ENCODE measurements at places on chromosomes 4 and X.

DNA sequence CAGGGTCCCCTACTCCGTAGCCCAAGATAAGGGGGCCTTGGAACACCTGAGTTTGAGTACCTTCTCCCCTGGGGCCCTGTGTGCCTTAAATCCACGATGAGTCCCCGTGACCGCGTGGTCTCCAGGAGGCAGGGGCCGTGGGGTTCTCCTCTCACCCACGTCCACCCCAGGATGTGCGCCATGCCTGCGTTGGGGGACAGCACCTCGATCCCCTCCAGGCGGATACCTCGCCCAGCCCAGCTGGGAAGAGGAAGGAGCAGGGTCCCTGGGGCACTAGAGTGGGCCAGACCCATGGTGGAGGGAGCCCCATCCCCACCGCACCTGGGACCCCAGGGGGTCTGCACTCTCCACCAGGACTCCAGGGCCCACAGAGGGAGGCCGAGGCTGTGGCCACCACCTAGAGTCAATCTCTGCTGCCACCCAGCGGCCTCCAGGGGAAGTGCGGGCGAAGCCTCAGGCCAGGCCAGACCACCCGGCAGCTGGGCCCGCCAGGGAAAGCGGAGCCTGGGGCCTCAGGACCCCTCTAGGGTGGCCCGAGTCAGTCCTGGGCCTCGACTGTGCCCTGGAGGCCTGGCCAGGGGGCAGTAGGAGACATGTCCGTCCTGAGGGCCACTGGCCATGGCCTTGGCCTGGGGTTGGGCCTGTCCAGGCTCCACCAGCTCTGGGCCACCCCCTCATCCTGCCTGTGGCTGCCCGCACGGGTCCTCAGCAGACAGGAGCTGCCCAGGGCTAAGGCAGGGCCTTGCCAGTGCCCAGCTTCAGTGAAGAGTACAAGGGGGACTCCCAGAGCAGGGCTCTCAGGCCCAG is 55.0 kb downstream of the FAM53A start:
- DNase-seq: peak; percentile 6

DNA sequence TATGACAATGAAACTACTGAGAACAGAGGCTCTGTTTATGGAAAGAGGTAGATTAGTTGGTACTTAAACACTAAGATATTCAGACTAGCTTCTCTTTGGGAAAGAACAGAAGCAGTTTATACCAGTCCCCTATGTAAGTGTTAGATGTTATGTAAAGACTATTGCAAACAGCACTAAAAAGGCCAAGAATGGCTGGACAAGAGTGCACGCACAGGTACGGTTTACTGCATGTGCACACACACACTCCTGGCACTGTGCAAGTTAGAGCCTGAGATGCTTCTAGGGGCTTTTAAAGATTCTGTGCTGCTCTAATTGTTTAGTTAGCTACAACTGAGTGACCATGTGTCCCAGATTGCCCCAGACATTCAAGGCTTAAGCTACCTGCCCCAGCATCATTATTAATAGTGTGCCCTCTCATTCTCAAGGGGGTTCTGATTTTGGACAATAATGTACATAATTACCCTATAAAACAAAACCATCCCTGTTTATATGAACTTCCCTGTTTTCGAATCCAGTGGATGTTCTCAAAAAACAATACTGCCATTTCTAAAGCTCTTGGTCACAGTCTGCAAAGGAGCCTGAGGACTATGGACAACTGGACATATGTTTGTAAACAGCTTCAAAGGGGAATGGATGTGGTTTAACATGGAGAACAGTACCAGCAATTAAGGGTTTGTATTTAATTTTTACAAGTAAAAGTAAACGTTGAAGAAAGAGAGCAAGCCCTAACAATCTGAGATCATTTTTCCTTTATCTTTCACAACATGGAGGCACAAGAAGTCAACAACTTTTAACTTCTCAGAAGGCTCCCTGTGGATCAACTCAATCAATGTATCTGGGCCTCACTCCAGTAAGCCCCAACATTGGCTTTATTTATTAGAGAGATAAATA is 2.0 kb downstream of the SETD7 start:
- no peak for DNase-seq

DNA sequence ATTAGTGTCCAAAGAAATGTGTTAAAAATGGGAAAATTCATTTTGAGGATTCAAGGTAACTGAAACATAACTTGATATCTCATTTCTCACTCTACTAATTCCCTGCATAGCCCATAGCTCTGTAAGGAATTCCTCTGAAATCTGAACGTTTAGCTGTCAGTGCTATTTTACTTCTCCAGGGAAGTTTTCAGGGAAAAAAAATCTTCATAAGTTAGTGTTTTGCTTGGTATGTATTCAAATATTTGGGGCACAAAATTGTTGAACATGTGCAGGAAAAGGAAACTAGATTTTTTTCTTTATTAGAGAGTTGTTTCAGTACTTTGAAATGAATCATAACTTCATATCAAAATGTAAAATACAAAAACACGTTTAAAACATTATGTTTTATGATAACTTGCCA is 891.4 kb downstream of the CENPC start:
- DNase-seq: no peak

GRCh38 chrX:53244610-53245009 is 19.6 kb upstream of the KDM5C start:
- DNase-seq: no peak

DNA sequence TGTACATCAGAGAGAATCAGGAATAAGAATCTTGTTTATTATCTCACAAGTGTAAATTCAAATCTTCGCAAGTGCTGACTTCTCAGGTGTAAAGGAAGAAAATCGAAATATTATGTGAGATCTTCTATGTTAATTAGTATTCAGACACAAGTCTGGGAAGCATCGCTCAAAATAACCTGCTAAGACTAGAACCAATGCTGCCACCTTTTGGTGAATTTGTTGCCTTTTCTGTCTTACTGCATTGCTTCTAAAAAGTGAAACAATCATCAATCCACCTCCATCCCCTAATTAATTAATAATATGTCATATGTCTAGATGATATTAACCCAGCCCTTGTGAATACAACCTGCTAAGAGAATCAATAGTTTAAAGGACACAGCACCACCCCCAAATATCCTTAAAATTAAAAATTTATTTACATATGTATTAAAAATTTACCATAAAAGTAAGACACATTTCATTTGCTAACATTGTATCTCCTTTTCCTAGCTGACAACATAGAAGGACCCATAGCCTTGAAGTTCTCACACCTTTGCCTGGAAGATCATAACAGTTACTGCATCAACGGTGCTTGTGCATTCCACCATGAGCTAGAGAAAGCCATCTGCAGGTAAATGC is 3.5 kb downstream of the EPGN start:
- peak; percentile 76 for DNase-seq

GRCh38 chr4:74793757-74794381 is 454 bp downstream of the BTC start:
- DNase-seq: peak; percentile 85

GRCh38 chrX:46838486-46838870 is 1.6 kb downstream of the RP2 start:
- DNase-seq: no peak

GRCh38 chrX:10197279-10198210 is 40.8 kb downstream of the CLCN4 start:
- DNase-seq: no peak

Data from NCI-H510A treated with DMSO at 0.1 percent for 48 hours (cell line).